Endothelial cell (in vitro differentiated cells): ENCODE measurements at places on chromosomes 1 and 21. TPM values are rescaled to one million over a fixed set of nuclear protein-coding genes. Genes with fewer than 3 reads are reported as not detected.

The GCSAML gene
- total RNA-seq, result 0.23 TPM

The LINGO4 gene
- total RNA-seq, result 0.13 TPM

The GPR61 gene
- total RNA-seq, result not detected

The CCDC190 gene
- total RNA-seq, result not detected

The HSD3B1 gene
- not detected for total RNA-seq

GRCh38 chr1:151892190-151892589 is 17.1 kb downstream of the THEM4 start:
- no peak overlapping the region for H3K4me3 ChIP-seq
- no peak overlapping the region for H3K27ac ChIP-seq
- H3K4me1 ChIP-seq, result peaks cover 8% of the 10 kb centered on the region
- peaks cover 6% of the 10 kb centered on the region for H3K36me3 ChIP-seq

- H3K27ac ChIP-seq, result no peak overlapping the region
- DNase-seq, result no peak
- no peaks in the 10 kb centered on the region for H3K4me1 ChIP-seq
- H3K27me3 ChIP-seq, result no peaks in the 10 kb centered on the region
Measured at GRCh38 chr1:184843732-184844495, 89.3 kb upstream of the EDEM3 start.

DNA sequence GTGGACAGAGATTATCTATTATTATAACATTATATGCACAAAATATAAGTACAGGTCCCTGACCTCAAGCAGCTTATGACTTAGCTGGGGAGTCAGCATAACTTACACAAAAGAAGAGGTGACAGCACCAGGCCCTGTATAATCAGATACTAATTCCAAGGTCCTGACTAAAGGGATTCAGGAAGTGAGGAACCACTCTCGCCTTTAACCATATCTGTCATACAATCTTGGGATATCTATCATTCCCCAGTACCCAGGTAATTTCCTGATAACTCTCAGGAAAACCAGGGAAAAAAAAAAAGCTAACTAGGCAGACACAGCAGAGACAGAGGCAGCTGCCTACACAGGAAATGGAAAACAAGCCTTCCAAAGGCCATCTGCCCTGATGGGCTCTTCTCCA is 78.5 kb upstream of the CAMK1G start:
- H3K27me3 ChIP-seq, result no peaks in the 10 kb centered on the region
- H3K36me3 ChIP-seq, result no peaks in the 10 kb centered on the region
- no peak overlapping the region for H3K4me3 ChIP-seq

GRCh38 chr1:27427329-27427728 is 34.9 kb downstream of the GPR3 start:
- H3K4me3 ChIP-seq, result no peak overlapping the region
- peak overlapping the region; percentile 94 for H3K27ac ChIP-seq
- no peak for DNase-seq
- H3K36me3 ChIP-seq, result peaks cover 31% of the 10 kb centered on the region
- peaks cover 62% of the 10 kb centered on the region for H3K4me1 ChIP-seq

- DNase-seq, result no peak
- H3K27me3 ChIP-seq, result peaks cover 2% of the 10 kb centered on the region
- peaks cover 5% of the 10 kb centered on the region for H3K4me1 ChIP-seq
- no peaks in the 10 kb centered on the region for H3K36me3 ChIP-seq
Measured at GRCh38 chr1:242139442-242139841, 140.5 kb upstream of the MAP1LC3C start.

GRCh38 chr1:117985973-117986372 is 56.4 kb downstream of the WDR3 start:
- H3K4me1 ChIP-seq, result peaks cover 6% of the 10 kb centered on the region
- peaks cover 2% of the 10 kb centered on the region for H3K27me3 ChIP-seq
- H3K36me3 ChIP-seq, result no peaks in the 10 kb centered on the region
- H3K27ac ChIP-seq, result no peak overlapping the region
- no peak for DNase-seq

GRCh38 chr1:153617663-153618062 is 1.5 kb upstream of the S100A14 start:
- no peak overlapping the region for H3K4me3 ChIP-seq
- peak; percentile 69 for DNase-seq
- no peak overlapping the region for H3K27ac ChIP-seq
- no peaks in the 10 kb centered on the region for H3K4me1 ChIP-seq

- H3K27ac ChIP-seq, result no peak overlapping the region
- H3K36me3 ChIP-seq, result peaks cover 6% of the 10 kb centered on the region
- peaks cover 2% of the 10 kb centered on the region for H3K27me3 ChIP-seq
- no peak overlapping the region for H3K4me3 ChIP-seq
- H3K4me1 ChIP-seq, result peaks cover 11% of the 10 kb centered on the region
Measured at GRCh38 chr1:167342846-167343245, 122.2 kb downstream of the POU2F1 start.

- H3K36me3 ChIP-seq, result no peaks in the 10 kb centered on the region
- H3K4me3 ChIP-seq, result no peak overlapping the region
- no peaks in the 10 kb centered on the region for H3K27me3 ChIP-seq
- no peak for DNase-seq
- no peak overlapping the region for H3K27ac ChIP-seq
Measured at GRCh38 chr1:152801333-152801732, 4.8 kb downstream of the LCE1D start.

- H3K4me3 ChIP-seq, result no peak overlapping the region
- DNase-seq, result no peak
- H3K4me1 ChIP-seq, result no peaks in the 10 kb centered on the region
- H3K27ac ChIP-seq, result no peak overlapping the region
- H3K36me3 ChIP-seq, result no peaks in the 10 kb centered on the region
- peaks cover 2% of the 10 kb centered on the region for H3K27me3 ChIP-seq
Measured at GRCh38 chr21:37737996-37738395, 178.3 kb downstream of the KCNJ6 start.
